ENCODE measurements at places on chromosomes 4 and X. TPM values are rescaled to one million over a fixed set of nuclear protein-coding genes. Genes with fewer than 3 reads are reported as not detected.

WDR45 gene
- total RNA-seq: 42.9 TPM

PHOX2B gene
- not detected for total RNA-seq

FAT1 gene
- 538 TPM for total RNA-seq

RAB33B gene
- total RNA-seq: 16.4 TPM

EVC gene
- 50.0 TPM for total RNA-seq

TLR6 gene
- 0.50 TPM for total RNA-seq

SYTL5 gene
- total RNA-seq: 2.2 TPM

CACNA1F gene
- total RNA-seq: not detected

TMEM255A gene
- total RNA-seq: 0.07 TPM

WDFY3 gene
- total RNA-seq: 123 TPM

CCDC110 gene
- 9.4 TPM for total RNA-seq

USP26 gene
- total RNA-seq: not detected

SYNPO2 gene
- 56.6 TPM for total RNA-seq

AWAT2 gene
- total RNA-seq: not detected

FSTL5 gene
- not detected for total RNA-seq

HELT gene
- not detected for total RNA-seq

SERTM2 gene
- total RNA-seq: not detected

CLNK gene
- not detected for total RNA-seq

PASD1 gene
- not detected for total RNA-seq

TLR8 gene
- total RNA-seq: not detected

ZNF275 gene
- total RNA-seq: 14.2 TPM

SLC9B1 gene
- 0.76 TPM for total RNA-seq

TLR10 gene
- total RNA-seq: not detected

GPR50 gene
- total RNA-seq: not detected

NOX1 gene
- not detected for total RNA-seq

RAI2 gene
- 2.0 TPM for total RNA-seq

OPN1MW gene
- total RNA-seq: not detected

STATH gene
- total RNA-seq: not detected

ZRSR2 gene
- total RNA-seq: 2.7 TPM

FAM9B gene
- total RNA-seq: not detected

TCEAL6 gene
- not detected for total RNA-seq

Data from smooth muscle cell of the pulmonary artery (primary cell).